ENCODE measurements at places on chromosomes 5 and 9.

GRCh38 chr5:172407241-172407691 lies 47.1 kb downstream of the SH3PXD2B start:
- DNase-seq = peak; percentile 55

DNA sequence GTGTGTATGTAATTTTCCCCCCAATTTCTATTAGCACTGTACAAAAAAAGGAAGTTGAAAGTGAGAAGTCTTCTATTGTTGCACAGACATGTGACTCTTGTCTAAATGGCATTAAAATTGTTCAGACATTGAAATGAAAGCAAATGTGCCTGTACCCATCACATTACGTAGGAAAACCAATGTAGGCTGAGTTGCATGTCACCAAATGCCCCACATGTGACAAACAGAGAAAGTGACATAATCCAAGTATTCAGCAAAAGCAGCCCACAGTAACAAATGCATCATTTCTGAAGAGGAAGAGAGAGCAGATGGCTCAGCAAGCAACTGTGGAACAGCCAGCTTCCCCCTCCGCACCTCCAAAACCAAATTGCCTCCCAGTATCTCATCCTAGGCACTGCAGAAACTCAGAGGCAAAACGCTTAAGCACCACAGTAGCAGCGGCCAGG lies 161.5 kb upstream of the NR4A3 start:
- DNase-seq = no peak

- no peak for DNase-seq
Observed at GRCh38 chr9:134040176-134040565, 14.9 kb downstream of the BRD3OS start.

GRCh38 chr9:89715318-89715858 lies 110.6 kb downstream of the GADD45G start:
- no peak for DNase-seq

GRCh38 chr5:134649163-134649835 lies 714 bp downstream of the SEC24A start:
- DNase-seq = peak; percentile 8

DNA sequence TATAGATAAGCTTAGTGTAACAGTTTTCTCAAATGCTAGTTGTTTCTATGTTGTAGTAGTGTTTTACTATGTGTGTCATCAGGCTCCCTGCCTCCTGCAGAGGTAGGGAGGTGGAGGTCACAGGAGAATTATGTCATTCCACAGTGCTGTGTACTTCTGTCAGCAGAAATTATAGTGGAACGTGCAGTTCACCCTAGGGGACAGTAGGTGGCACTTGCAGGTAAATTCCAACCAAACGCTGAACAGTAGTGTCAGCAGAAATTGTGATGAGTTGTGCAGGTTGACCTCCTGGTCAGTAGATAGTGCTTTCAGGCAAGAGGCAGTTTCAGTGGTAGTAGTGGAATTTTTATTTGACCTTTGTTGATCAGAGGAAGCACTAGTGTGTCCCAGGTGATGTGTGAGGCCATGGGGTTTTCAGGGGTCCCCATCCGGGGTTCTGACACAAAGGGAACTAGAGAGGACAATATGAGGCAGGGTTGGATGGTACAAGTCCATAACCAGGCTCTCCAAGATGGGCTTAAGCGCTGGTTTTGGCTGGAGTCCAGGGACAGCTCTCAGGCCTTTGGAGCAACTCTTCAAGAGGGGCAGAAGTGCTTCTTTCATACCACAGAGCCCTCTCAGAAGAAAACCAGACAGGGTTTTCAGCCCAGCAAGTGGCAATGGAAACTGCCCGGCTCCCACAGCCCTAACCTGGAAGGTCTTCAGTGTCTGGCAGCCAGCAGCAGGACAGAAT lies 402.9 kb downstream of the CYLC2 start:
- no peak for DNase-seq

Data from IMR-90 (cell line).